ENCODE measurements at places on chromosomes 6 and 20.

GRCh38 chr6:36724514-36725390 lies 27.1 kb downstream of the RAB44 start:
- DNase-seq = peak; percentile 65

DNA sequence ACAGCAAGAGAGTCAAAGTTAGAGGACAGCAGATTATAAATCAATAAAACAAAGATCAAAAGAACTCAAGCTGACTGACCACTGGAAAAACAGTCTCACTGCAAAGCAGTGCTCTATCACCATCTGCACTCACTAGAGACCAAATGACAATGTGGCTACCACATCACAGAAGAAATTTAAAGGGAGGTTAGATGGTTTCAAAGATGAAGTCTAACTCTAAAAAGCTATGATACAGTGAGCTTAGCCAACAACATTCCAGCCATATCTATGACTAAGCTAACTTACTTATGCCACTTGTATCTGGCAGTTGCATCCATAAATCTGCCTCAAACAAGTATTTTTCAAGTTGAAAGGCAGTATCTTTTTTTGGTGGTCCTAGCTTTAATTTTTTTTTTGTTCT lies 68.6 kb downstream of the ARHGAP18 start:
- peak; percentile 83 for DNase-seq

- DNase-seq = no peak
Observed at GRCh38 chr6:11734861-11735613, 43.6 kb downstream of the ADTRP start.

DNA sequence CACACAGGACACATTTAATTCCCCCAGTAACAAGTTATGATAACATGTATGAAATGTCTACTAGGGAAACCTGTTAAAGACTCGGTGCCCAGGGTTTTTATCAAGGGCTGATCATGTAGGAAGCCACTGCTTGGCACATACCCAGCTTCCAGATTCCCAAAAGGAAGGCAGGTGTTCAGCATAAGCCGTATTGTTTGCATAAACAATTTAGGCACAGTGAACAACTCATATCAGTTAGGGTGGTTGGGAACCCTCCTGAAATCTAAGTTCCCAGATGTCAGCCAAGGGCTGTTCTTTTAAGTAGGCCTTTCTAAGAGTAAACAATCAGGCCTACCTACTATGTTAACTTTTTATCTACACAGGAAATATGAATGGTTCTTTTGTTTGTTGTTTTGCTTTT lies 74.1 kb downstream of the ASXL1 start:
- no peak for DNase-seq

DNA sequence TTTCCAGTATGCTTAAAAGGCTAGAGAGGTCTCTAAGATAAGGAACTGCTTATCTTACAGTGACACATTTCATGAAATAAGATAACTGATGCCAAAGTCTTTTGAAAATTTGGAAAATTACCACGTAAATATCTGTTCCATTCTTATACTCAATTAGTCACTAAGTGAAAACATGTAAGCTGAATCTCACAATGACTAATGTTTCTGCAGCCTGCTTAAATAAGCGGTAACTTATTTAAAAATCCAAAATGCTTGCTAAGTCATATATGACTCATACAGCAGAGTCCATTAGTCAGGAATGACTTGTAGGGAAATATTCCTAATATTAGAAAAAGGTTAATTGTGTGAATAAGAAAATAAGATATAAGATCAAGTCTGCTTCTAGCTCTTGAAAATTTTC lies 27.8 kb upstream of the LGSN start:
- peak; percentile 89 for DNase-seq

GRCh38 chr20:20503777-20504530 lies 136.1 kb downstream of the INSM1 start:
- no peak for DNase-seq

GRCh38 chr6:70860045-70860444 lies 96.8 kb downstream of the B3GAT2 start:
- peak; percentile 11 for DNase-seq

Data from iris pigment epithelial cell (primary cell).